GOT3 (cell line): ENCODE measurements at places on chromosomes 4 and X.

GRCh38 chr4:7631288-7632014 lies 196.7 kb upstream of the PSAPL1 start:
- no peak for DNase-seq

- DNase-seq = no peak
Measured at GRCh38 chr4:72209600-72209999, 177.8 kb downstream of the NPFFR2 start.

GRCh38 chr4:24321616-24322015 lies 262.7 kb downstream of the DHX15 start:
- no peak for DNase-seq

DNA sequence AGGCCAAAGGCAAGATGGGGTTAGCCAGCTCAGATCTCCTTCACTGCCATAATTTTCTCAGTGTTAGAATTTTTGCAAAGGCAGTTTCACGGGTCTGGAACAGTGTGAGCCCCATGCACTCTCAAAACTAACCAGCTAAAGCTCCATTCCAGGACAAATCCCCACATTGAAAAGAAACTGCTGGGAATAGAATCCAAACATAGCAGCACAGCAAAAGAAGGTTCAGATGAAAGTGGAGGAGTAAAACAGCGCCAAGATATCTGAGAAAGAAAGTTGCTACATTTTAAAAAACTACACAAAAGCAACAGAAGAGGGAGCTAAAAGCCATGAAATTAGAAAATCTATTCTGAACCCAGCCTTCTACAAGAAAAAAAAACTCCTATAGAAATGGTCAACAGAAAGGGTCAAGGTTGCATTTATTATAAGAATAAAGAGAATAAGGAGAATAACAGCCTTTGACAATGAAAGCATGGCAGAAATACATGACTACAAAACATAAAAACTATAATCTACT lies 39.6 kb upstream of the SLC7A3 start:
- DNase-seq = no peak

- DNase-seq = no peak
Measured at GRCh38 chr4:90852237-90852636, 725.0 kb downstream of the CCSER1 start.

DNA sequence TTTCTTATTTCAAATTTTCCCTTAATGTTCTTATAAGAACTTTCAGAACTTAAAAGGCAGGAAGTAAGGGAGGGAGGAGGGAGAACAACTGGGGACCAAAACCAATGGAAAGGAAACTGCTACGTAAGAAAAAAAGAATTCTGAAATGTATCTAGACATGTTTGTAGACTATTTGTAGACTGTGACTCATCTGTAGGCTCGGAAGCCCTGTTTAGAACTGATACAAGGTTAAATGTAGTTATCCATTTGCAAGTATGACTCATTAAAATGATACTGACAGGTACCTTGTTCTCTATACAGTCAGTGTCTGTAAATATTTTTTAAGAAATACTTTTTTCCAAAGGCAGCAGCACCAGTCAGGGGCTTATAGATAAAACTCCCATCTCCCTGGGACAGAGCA lies 202.0 kb downstream of the DHX15 start:
- no peak for DNase-seq

- no peak for DNase-seq
Measured at GRCh38 chrX:30661228-30661627, 8.0 kb downstream of the GK start.

- no peak for DNase-seq
Measured at GRCh38 chrX:117996918-117997480, 119.6 kb downstream of the KLHL13 start.

GRCh38 chr4:89834486-89835209 lies 2.3 kb downstream of the SNCA start:
- DNase-seq = no peak

DNA sequence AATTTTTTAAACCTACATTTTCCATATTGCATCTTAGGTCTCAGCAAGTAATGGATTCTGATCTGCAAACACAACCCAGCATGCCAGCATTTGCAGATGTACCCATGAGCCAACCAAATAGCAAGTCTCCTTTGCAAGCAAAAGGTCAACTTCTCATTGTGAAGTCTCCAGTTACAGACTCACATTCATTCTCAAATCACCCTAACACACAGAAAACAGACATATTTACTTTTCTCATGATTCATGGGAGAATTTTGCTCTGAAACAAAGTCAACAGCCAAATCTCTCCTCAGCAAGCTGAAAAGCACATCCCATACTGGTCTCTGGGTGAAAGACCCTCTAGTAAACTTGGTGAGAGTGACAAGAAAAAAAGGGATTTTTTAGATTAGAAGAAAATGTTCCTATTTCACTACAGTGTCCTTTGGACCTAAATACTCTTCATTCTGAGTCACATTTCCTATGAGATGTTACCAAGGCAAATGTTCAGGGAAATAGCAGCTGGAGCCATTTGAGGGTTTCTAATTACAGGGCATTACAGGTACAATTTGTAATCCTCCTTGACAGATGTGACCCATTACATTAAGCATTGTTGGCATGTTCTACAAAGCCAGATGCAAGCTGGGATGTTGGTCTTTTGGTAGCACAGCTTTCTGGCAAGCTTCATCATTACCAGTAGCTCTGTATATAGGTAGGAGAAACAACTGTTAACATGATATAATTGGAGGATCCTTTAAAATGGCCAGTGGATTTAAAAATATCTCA lies 383.3 kb downstream of the SMARCA1 start:
- no peak for DNase-seq

- no peak for DNase-seq
Measured at GRCh38 chr4:16225167-16225862, 956 bp downstream of the TAPT1 start.

DNA sequence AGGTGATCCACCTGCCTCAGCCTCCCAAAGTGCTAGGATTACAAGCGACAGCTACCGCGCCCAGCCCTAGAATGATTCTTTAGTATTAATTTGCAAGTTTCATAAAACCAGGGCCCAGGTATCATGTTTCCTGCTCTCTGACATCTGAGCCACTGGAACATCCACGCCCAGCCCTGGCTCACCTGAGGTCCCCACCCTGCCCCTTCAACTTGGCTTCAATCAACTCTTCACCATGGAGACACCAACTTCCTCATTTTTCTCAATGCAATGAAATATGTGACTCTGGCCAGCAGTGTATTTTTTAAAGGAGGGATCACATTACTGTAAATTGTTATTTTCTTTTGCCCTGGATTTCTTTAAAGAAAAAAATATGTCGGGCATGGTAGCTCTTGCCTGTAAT lies 3.9 kb downstream of the PRSS12 start:
- DNase-seq = no peak

GRCh38 chr4:61549336-61549735 lies 349.2 kb downstream of the ADGRL3 start:
- no peak for DNase-seq

DNA sequence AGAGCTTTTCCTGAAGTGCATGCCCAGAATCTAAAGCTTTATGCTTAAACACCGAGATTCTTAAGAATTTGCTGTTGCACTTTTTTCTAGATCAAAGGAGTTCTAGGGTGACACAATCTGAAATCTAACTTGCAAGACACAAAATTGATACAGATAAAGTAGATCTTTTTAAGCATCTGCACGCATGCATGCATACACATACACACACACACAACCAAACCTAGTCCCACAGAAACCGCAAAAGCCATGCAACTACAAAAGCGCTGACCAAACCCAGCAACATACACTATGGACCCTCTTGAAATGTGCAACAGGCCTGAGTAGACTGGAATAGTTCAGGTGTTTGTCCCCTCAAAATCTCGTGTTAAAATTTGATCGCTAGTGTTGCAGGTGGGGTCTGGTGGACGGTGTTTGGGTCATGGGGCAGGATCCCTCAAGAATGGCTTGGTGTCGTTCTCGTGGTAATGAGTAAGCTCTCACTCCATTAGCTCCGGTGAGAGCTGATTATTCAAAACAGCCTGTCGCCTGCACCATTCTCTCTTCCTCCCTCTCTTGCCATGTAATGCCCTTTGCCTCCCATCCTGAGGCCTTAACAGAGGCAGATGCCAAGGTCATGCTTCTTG lies 52.7 kb downstream of the IRF2 start:
- DNase-seq = no peak

- DNase-seq = no peak
Measured at GRCh38 chr4:142314686-142315085, 531.4 kb downstream of the INPP4B start.

GRCh38 chr4:82988323-82988832 lies 22.2 kb downstream of the LIN54 start:
- DNase-seq = no peak
